Activated CD4-positive, alpha-beta T cell treated with anti-CD3 and anti-CD28 coated beads, Interleukin-2, amount 50 U/mL, for 16 hours (primary cell): ENCODE measurements at places on chromosomes 1 and 21.

- DNase-seq, result peak; percentile 54
These were observed 512 bp downstream of the PIAS3 start for GRCh38 chr1:145858238-145858900.

- no peak for DNase-seq
These were observed 70.8 kb downstream of the ADARB1 start for GRCh38 chr21:45145146-45145545.

- DNase-seq, result no peak
These were observed 28.8 kb downstream of the SHISA4 start for GRCh38 chr1:201917362-201918033.

- DNase-seq, result no peak
These were observed 259.0 kb downstream of the FOXD2 start for GRCh38 chr1:47696737-47697441.

- DNase-seq, result peak; percentile 78
These were observed 14.0 kb upstream of the CDA start for GRCh38 chr1:20574686-20575540.

DNA sequence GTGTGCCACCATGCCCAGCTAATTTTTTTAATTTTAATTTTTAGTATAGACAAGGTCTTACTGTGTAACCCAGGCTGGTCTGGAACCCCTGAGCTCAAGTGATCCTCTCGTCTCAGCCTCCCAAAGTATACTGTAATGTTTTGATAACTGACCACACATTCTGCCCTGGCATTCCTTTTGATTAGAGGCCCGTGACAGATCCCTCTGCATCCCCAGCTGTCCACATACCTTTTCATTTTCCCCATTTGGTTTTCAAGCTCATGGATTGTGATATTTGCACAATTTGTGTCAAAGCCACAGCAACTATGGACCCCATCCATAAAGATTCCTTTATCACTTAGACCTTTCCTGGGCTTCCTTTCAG is 116.8 kb upstream of the ATP1A1 start:
- no peak for DNase-seq

GRCh38 chr1:9453779-9454418 is 85.4 kb upstream of the SLC25A33 start:
- no peak for DNase-seq

DNA sequence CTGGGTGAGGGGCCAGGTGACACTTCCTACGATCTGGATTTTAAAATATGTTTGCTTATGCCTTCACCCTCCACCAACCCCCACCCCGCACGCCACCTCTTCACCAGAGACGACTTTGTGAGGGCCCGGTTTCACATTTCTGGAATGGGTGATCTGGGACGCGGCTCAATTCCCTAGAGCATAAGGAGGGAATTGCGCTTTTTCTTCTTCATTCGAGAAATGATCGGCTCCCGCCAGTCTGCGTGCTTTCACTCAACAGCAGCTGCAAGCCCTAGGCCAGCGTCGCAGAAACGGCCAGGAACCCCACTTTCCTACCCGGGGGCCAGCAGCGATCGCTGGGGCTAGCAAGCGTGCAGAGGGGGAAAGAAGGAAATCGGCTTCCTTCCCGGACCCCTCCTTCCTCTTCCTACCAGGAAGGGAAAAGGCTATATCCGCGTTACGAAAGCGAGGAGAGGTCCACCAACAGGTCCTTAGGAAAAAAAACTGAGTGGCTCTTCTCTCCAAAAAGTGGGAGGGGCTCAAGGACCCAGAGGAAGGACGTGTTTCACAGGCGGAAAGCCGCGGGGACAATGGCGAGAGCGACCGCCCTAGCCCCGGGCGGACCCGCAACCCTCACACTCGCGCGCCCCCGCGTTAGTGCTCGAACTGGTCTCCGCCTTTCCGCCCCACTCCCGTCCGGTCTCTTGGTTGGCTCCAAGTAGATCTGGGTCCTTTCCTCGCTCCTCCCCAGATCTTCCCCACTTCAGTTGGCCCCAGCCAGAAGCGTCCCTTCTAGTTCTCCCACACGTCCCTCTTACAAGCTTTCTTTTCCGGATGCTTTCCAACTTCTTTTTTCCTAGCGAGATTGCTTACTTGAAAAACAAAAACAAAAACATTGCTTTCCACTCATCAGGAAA is 1.1 kb upstream of the ADAMTS1 start:
- no peak for DNase-seq

- peak; percentile 91 for DNase-seq
These were observed 8.1 kb upstream of the LEFTY1 start for GRCh38 chr1:225896937-225897549.

- no peak for DNase-seq
These were observed 955.7 kb downstream of the TTLL7 start for GRCh38 chr1:83043244-83043643.

GRCh38 chr1:29761159-29761928 is 525.0 kb downstream of the PTPRU start:
- DNase-seq, result no peak

DNA sequence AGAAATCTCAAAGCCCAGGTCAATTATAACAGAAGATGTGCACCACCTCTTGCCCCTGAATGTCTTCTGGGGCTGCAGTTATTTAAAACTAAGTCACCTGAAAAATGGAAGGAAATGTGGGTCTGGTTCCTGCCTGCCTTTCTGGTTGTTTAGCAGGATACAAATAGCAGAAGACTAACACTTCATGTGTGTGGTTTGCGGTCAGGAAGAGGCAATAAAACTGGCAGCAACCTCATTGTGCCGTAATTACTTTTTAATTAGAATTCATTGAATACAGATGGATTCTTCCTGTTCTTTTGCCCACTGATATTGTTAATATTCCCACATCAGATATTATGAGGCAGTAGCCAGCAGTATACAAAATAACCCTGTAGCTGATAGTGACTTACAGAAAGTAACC is 345.7 kb downstream of the ZNF326 start:
- no peak for DNase-seq

DNA sequence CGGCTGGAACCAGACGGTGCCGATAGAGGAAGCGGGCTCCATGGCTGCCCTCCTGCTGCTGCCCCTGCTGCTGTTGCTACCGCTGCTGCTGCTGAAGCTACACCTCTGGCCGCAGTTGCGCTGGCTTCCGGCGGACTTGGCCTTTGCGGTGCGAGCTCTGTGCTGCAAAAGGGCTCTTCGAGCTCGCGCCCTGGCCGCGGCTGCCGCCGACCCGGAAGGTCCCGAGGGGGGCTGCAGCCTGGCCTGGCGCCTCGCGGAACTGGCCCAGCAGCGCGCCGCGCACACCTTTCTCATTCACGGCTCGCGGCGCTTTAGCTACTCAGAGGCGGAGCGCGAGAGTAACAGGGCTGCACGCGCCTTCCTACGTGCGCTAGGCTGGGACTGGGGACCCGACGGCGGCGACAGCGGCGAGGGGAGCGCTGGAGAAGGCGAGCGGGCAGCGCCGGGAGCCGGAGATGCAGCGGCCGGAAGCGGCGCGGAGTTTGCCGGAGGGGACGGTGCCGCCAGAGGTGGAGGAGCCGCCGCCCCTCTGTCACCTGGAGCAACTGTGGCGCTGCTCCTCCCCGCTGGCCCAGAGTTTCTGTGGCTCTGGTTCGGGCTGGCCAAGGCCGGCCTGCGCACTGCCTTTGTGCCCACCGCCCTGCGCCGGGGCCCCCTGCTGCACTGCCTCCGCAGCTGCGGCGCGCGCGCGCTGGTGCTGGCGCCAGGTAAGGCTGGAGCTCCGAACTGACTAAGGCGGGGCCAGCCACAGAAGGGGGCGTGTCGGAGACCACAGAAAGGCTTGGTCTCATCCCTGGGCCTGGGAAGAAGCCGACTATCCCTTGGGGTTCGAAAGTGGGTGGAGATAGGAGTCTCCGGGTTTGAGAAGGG is 486 bp downstream of the SLC27A3 start:
- DNase-seq, result peak; percentile 63

GRCh38 chr1:18913065-18913835 is 10.9 kb upstream of the ALDH4A1 start:
- peak; percentile 73 for DNase-seq

- DNase-seq, result no peak
These were observed 109.7 kb upstream of the IRF2BP2 start for GRCh38 chr1:234719454-234720251.

DNA sequence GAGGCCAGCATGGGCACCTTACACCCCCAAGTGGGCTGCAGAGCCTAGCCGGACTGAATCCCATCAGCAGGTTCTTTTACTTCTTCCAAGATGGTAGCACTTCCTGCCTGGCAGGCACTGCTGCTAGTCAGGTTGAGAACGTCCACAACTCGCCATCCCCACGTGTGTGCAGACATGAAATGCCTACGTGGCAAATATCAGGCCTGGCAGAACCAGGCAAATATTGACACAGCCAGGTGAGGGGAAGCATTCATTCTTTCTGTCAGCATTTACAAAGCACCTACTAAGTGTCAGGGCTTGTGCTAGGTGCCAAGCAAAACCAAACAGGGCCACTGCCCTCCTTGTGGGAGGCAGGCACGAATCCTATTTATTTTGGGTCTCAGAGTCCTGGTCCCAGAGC is 52.3 kb upstream of the SIM2 start:
- no peak for DNase-seq

DNA sequence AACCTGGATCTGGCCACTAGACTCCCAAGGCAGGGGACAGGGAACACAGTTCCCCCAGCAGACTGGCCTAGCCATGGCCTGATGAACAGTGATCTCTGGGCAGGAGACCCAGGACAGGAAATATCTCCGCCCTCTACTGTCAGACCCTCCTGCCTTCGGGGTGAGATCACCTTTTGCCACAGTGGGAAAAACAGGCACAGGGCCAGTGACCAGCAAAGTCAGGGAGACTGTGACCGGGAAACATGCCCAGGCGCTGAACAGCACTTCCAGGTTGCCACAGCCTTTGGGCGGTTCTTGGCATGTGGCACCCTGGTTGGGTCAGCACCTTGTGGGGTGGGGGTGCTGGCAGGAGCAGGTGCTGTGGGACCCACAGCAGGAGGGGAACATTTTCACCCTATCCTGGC is 8.9 kb upstream of the ZNF669 start:
- no peak for DNase-seq

DNA sequence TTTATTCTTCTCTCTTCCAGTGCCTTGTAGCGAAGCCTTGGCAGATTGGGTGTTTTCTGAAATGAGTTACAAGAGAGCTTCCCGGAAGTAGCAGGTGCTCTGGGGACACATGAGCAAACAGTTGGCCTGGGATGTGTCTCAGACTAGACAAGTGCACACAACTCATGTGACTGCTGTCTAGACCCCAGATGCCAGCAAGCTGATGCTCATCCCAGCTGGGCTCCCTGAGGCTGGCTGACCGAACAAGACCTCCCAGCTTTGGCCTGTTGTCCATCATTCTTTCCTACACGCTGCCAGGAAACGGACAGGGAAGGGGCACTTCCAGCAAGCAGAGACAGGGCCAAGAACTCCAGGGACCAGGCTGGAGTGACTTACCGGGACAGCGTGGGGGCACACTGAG is 18.7 kb upstream of the CSF1 start:
- DNase-seq, result no peak

DNA sequence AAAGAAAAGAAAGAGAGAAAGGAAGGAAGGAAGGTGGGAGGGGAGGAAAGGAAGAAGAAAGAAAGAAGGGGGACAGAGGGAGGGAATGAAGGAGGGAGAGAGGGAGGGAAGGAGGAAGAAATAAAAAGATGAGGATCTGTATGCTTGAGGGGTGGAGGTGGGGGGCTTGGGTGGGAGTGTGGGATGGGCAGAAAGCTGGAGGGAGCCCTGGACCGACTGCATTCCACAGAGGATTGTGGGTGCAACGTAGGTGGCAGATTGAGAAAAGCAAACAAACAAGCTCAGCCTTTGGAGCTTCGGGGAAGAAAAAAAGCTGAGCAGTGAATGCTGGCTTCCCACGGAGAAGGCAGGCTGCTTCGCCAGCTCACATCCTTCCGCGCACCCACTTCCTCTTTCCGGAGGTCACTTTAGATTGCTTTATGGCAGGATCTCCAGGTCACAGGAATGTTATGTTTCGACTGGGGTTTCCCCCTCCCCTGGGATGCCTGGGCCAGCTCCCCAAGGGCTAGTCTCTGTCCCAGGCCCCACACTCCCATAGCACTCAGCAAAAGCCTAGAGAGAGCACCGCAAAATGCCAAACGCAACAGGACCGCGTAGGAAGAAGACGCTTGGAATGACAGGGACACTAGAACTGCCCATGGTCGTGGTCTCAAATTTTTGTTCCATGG is 20.7 kb upstream of the LGALS8 start:
- DNase-seq, result peak; percentile 31

DNA sequence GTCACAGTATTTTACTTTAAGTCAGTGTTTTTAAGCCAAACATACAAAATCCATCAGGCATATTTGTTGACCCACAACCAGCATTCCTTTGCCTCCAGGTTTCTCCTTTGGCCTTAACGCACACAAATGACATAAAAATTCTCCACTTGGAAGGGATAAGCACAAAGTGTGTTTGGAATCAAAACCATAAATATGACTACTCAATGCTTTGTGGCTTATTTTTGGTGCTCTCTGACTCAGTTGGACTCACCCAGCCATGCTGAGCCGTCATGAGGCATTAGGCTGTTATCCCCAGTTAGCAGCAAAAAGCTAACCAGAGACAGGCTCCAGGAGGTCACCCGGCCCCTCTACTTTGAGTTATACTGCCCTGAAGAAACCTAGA is 948 bp downstream of the PRUNE1 start:
- DNase-seq, result peak; percentile 27

GRCh38 chr21:38472412-38473108 is 25.7 kb downstream of the ERG start:
- DNase-seq, result no peak

DNA sequence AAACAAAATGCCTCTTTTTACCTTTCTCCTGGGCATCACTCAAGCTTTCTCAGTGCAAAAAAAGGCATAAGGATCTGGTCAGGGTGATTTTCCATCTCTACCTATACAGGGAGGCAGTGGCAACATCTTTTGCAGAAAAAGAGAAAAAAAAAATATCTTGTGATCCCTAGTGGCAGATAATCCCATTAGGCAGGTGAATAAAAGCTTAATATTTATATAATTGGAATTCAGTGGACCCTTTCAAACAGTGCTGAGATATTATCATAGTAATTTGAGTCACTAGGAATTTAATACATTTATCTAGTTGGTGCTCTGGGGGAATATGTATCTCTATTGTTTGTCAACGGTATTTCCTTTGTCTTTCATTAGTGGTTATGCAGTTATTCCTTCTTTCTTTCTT is 29.9 kb upstream of the CXADR start:
- DNase-seq, result no peak

- no peak for DNase-seq
These were observed 1.1 kb downstream of the UBE2J2 start for GRCh38 chr1:1272341-1273208.

DNA sequence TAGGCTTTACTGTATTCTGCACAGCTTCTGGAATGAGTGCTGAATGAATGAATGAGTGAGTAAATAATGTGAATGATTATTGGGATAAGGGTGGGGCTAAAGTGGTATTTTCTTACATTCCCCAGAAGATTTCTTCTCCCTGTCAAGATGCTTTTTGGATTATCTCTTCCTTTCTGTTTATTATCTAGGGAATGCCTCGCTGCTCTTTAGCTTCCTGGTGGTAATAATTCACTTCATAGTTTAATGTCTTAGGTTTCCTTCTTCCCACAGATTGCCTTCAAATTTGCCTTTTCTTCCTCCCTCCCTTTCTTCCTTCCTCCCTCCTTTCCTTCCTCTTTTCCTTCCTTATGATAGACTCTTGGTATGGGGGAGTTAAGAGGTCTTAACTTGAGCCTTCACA is 24.0 kb downstream of the DDR2 start:
- no peak for DNase-seq

GRCh38 chr1:157770442-157771043 is 6.4 kb downstream of the FCRL2 start:
- DNase-seq, result no peak
